Stimulated activated CD4-positive, alpha-beta T cell treated with anti-CD3 and anti-CD28 coated beads, TNF-alpha, amount 100 ng/mL, for 1 hour (primary cell): ENCODE measurements at places on chromosomes 12 and 14.

GRCh38 chr12:15244341-15244740 is 23.1 kb upstream of the RERG start:
- DNase-seq = no peak

GRCh38 chr12:89789862-89790261 is 81.2 kb upstream of the ATP2B1 start:
- DNase-seq = no peak

DNA sequence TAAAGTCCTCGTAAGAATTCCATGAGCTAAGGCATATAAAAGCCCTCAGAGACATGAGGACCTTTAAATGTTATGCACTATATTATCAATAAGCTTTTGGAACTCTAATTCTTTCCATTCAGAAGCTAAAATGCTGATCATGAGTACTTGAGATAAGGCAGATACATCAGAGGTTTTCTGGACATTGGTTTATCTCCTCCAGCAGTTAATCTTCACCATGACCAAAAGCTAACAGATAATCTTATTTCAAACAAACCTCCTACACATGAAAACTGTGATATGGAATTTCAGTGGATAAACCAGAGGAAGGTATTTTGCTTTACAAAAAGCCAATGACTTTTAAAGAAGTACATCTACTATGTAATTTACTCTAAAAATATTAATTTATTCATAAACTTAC is 97.9 kb upstream of the BBS10 start:
- no peak for DNase-seq

- no peak for DNase-seq
Measured at GRCh38 chr12:25637752-25638151, 84.7 kb upstream of the LMNTD1 start.

DNA sequence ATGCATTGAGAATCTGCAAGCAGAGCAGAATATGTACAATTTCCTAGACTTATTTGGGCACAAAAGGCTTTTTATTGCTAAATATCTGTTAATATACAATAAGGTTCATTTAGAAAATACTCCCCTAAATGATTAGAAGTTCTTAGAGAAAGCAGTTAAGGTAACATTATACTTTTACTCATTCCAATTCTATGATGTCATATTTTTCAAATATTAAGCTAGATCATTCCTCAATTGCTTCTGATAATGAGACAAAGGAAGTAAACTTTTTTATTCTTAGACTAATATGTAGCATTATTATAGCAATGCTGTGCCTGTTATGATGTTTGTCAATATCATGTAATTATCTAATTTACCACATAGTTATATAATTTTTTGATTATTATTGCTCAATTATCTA is 447.0 kb downstream of the SLC16A7 start:
- DNase-seq = no peak
